T-cell (primary cell): ENCODE measurements at places on chromosomes 5 and 9. TPM values are rescaled to one million over a fixed set of nuclear protein-coding genes. Genes with fewer than 3 reads are reported as not detected.

DNA sequence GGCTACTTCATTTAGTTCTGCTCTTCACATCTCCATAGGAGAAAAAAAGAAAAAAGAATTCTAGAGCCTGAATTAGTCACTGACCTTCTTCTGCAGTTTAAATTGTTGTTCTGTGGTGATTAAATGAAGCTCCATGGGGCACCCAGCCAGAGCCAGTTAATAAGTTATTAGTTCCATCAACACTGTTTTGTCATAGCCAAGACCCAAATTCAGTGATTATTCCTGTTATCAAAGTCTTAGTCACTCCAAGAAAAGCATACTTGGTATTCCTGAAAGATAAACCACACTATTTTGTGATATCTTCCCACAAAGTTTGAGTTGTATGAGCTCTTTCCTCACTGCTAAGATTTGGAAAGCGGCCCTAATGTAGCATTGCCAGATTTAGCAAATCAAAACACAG lies 134.8 kb upstream of the RGMB start:
- no peak for DNase-seq

Gene MYORG
- 0.72 TPM for total RNA-seq

DNA sequence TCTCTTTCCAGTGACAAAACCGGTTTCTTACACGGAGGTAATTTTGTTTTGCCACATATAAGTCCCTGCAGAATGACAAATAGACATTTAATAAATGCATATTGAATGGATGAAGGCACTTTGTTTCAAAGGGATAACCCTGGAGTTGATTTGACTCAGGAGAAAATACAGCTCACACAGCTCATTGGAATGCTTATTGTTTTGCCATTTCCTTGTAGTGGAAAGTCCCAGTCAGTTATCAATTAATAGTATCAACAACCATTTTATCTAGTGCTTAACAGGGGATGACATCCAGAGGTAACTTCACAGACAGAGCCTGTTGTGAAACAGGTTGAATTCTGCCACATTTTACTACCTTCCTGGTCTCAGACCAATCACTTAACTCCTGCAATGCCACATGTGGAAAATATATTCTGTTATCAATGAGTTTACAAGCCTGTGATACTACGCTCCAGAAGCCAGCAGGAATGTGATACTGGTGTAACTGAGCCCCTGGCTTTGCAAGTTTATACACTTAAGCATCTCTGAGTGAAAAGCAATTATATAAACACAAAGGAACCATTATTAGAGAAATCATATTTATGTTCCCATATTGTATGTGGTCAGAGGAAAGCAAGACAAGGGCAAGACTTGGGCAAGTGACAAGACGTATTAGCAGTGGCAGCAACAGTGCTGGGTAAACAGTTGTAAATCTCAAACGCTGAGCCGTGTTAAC lies 123.1 kb upstream of the ANKRD55 start:
- DNase-seq: no peak

DNA sequence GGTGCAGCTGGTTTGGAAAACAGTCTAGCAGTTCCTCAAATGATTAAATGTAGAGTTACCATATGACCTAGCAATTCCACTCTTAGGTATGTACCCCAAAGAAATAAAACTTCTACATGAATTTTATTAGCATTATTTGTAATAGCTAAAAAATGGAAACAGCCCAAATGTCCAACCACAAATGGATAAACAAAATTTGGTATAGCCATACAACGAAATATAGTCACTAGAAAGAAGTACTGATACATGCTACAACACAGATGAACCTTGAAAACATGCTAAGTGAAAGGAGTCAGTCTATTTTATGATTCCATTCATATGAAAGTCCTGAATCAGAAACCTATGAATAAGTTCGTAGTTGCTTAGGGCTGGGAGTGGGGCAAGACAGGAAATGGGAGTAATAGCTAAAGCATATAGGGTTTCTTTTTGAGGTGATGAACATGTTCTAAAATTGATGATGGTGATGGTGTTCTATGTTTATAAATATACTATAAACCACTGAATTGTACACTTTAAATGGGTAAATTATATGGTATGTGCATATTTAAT lies 6.3 kb downstream of the GDF9 start:
- DNase-seq: no peak

- DNase-seq: no peak
Measured at GRCh38 chr5:102879741-102880140, 124.6 kb downstream of the PAM start.

Gene ZBED3
- total RNA-seq: 4.8 TPM

Gene SPATA31E1
- total RNA-seq: not detected

Gene TMC1
- total RNA-seq: not detected

DNA sequence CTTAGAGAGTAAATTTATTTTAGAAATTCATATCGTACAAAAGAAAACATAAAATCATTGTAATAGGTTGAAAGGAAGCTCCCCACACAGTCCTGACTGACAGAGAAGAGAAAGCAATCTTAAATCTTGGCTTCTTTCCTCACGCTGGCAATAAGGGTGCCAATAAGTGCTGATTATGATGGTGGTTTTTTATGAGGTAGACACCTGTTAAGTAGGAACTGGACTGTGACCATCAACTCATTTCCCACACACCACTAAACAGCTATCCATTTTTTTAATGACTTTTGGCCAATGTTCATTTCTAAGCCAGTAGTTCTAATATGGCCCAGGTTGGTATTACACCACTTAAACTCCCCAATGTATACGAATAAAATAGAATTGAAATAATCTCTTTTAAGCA lies 893.5 kb upstream of the NUDT12 start:
- DNase-seq: no peak

DNA sequence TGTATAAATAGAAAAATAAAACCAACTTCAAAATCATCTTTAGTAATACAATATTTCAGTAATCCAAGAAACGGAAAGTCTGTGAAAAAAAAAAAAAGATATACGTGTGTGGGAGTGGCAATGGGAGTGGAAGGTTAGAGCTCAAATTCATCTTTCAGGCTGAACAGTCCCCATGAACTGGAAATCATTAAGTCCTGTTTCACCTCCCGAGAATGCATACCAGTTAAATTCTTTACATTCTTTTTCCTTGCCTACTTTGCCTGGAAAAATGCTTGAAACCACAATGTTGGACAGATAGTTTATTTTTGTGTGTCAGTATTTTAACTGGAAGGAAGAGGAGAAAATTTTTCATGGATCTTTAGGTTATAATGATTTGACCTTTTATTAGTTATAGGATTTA lies 166.8 kb downstream of the MUSK start:
- no peak for DNase-seq

Gene CYLC2
- total RNA-seq: not detected

Gene ARHGEF28
- 0.05 TPM for total RNA-seq

Gene PCDHB9
- total RNA-seq: 0.26 TPM

DNA sequence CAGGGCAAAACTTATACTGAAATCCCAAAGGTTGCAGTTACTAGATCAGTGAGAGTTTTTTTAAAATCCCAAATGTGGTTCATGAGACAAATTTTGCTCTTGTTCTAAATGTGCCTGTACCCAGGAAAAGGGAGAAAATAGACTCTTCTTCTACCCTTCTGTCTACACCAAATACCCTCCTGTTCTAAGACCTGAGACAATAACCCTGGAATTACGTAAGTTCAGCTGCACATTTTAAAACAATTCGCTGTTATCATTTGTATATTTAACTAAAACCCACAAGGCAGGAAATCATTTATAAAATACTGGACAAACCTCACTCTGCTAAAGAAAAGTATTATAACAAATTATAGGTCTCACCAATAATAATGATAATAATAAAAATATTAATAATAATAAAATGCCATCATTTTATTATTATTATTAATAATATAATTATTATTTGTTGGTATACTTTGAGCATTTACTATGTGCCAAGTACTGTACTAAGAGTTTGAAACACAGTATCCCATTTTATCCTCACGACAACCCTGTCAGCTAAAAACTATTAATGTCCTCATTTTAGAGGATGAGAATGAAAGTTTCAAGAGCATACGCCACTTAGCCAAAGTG lies 49.8 kb upstream of the AFAP1L1 start:
- DNase-seq: no peak

Gene DMRT3
- total RNA-seq: not detected

Gene HK3
- 0.55 TPM for total RNA-seq

DNA sequence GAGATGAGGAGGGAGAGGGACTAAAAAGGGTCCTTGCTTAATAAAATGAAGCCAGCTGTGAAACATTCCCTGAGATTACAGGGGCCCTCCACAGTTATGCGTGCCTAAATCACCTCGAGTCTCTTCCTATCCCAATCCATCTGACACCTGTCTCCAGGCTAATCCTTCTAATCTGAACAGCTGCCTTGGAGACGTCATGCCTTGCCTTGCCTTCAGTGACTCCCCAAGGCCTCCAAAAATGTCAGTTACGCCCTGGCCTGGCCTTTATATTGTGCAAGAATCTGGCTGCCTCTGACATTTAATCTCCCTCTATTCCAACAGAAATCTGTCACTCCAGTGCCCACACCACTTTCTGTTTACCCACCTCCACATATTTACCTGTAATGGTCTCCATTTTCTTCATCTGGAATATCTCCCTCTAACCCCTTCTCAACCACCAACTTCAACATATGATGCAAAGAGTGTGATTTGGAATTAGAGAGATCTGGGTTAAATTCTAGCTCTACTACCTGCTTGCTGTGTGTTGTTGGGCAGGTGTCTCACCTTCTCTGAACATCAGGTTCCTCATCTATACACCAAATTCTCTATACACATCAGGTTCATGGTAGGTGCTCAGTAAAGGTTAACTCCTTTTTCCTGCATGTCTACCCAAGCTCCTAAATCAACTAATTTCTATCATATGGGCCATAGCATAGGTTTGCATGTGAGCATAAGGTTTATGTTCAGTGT lies 57.9 kb downstream of the PTCD2 start:
- DNase-seq: no peak

Gene SLC22A4
- total RNA-seq: not detected

DNA sequence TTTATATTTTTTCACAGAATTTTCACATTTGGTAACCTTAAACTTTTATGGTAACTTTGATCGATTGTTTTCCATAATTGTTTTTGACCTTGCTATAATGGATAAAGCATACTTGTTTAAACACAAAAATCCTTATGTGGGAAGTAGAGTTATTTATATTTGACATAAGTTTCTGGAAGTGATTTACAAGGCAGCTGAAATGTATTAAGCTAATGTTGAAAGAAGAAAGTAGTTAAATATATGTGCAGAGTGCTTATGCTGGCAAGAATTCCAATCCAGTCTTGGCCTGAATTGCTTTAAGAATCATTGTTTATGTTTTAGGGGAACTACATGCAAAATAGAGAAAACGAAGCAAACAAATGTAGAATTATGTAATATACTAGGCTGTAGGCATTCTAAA lies 763.6 kb downstream of the TAF11L14 start:
- DNase-seq: no peak

- DNase-seq: no peak
Measured at GRCh38 chr9:87880683-87881082, 2.0 kb upstream of the SPATA31E1 start.

DNA sequence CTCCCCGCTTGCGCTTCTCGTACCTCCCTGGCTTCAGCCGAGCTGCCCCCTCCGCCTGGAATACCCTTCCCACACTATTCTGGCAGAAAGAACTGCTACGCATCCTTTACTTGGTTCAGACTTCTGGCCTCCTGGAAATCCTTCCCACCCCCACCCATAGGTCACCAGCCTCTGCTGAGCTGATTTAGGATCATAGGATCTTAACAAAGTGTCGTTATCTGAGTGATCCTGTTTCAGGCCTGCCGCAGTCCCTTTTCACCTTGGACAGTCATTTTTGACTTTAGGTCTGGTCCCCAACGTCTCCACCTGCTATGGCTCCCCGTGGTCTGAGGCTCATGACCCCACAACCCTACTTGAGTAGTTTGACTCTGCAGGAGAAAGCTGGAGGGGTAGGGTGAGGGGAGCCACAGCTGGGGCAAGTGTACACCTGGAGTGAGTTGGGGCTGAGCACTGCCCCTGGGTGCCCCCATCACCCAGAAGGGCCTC lies 27.3 kb downstream of the EGR1 start:
- DNase-seq: no peak

GRCh38 chr5:10125116-10125515 lies 124.6 kb downstream of the ATPSCKMT start:
- DNase-seq: no peak

DNA sequence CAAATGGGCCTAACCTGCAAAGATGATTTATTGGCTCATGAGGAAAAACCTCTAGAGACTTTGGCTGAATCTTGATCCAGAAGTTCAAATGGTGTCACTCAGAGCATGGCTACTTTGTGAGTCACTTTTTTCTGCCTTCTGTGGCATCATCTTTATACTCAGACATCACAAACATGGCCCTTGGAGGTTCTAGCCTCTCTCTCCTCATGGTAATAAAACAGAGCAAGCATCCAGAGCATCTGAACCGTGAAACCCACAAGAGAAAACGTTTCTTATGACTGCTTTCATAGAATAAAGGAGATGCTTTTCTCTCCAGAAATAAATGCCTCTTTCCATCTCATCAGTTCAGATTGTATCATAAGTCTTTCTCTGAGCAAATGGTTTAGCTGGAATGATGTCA lies 780.3 kb downstream of the KCTD16 start:
- no peak for DNase-seq

Gene BSPRY
- 0.26 TPM for total RNA-seq

DNA sequence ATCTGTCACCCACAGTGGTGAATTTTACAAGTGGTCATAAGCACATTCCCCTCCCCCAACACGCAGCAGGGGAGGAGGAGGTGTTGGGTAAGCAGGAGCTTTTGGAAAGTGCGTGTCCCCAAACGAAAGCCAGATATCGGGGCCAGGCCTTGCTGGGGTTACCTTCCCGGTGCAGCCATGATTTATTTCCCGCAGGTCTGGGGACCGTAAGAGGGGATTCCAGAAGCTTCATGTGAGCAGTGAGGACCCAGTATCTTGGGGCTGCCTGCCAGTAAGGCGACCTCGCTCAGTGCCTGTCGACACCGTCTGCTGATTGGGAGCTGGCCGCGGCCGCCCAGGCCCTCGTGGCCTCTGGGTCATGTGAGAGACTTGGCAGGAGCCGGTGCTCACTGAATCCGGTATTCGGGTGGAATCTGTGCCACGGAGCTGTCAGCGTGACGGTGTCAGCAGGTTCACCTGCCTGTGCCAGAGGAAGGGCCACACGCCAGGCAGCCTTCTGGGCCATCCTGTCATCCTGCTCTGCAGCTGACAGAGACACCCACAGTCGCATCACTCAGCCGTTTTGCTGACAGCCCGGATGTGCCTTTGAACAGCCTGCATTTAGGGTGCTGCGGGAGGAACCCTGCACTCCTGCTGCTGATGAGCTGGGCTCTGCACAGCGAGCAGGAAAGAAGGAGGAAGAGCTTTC lies 37.3 kb downstream of the SEC61B start:
- peak; percentile 18 for DNase-seq

DNA sequence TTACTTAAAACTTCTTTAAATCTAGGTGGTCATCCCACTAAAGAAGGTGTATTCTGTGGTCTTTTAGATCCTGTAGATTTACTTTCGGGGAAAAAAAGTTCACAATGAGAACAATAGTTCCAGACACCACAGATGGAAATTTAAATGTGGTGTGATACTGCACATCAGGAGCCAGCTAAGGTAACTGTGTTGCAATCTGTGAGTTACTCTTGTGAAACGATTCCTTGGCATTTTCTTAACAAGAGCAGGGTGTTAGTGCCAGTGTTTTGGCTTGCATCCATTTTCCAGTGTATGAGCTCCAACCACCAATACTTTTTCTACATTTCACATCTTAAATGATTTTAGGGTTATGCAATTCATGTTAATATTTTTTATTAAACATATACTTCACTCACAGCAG lies 674.5 kb downstream of the CETN3 start:
- DNase-seq: no peak
